ENCODE measurements at places on chromosomes 2 and 18. TPM values are rescaled to one million over a fixed set of nuclear protein-coding genes. Genes with fewer than 3 reads are reported as not detected.
A peak's percentile ranks its signal among the peaks of the same experiment; 100 is the strongest.

DNA sequence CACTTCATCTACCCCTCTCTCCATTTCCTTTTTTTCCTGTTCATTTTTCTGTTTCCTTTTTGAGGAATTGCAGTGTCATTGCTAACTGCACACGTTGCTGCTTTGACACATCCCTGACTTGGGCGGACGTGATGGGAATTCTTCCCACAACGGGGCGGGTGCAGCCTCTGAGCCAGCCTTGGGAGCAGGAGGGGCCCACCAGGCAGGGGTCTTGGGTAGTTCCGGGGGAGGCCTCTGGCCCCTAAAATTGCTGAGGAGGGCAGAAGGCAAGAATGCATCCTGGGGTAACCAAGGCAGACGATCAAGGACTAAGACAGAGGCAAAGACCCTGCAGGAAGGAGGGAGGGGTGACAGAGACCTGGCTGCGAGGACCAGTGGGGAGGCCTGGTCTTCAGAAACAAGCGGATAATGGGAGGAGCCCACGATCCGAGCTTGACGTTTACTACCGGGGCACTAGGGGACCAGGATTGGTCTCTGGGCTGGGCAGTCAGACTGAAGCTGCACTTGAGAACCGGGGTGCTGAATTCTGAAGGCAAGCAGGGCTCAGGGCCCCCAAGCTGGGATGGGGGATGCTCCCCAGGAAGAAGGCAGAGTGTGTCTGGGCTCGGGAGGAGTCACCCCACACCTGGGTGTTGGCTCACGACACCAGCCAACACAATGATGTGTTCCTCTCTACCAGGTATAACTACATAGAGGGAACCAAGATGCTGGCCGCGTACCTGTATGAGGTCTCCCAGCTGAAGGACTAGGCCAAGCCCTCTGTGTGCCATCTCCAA, 14.8 kb upstream of the CNDP1 start:
- DNase-seq = no peak

DNA sequence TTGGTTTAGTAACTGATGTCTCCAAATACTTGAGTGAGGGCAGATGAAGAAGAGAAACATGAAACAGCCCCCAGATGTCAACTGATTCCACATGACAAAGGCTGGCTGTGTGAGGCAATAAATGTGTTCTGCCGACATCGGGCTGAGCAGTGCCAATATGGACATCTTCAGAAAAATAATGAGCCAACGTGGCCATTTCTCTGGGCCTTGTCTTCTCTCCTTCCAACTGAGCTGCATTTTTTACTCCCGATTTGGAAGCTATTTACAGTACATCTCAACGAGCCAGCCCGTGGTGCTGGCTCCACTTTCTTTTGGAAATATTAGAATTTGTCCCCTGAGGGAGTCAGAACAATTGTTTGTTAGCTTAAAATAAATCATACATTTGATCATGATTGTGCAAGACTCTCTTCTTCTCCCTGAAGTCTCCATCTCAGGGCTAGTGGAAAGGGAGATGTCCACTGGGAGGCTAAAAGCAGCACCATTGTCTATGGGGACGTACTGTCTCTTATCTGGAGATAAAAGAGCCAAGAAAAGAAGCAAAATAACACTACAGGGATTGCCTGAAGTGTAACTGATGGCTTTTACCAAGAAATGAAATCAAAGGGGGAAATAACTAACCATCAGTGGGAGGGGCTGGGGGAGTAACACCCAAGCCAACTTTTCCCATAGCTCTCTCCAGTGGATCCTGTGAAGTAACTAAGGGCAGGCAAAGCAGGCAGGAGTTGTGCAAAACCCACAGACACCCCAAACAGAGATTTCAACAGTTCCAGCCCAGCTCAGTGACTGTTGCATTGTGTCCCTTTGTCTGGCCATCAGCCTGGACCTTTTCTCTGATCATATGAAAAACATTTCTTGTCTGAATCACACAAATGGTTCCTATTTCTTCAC, 114.8 kb downstream of the RDH14 start:
- no peak for DNase-seq

DNA sequence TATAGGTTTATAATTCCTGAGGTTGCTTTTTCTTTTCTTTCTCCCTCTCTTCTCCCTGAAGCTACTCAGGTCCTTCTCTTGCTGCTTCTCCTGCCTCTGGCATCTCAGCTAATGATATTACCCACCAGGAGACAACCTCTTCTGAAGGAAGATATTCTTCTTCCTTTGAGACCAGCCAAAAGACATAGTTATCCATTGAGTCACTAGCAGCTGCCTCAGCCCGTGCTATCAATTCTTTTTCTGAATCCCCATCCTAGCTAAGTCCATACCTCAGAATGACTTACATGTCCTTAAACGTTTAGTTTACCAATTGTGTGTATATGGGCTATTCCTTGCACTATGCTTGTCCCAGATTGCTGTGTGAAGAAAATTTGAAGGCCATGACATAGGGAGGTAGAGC, 25.0 kb upstream of the RNF103 start:
- DNase-seq = peak; percentile 8

Gene EFEMP1
- 164 TPM for total RNA-seq

- DNase-seq = no peak
Observed at GRCh38 chr2:109662889-109663288, 48.7 kb downstream of the SOWAHC start.

Data from IMR-90 (cell line).